ENCODE measurements at places on chromosomes 2 and 18.

DNA sequence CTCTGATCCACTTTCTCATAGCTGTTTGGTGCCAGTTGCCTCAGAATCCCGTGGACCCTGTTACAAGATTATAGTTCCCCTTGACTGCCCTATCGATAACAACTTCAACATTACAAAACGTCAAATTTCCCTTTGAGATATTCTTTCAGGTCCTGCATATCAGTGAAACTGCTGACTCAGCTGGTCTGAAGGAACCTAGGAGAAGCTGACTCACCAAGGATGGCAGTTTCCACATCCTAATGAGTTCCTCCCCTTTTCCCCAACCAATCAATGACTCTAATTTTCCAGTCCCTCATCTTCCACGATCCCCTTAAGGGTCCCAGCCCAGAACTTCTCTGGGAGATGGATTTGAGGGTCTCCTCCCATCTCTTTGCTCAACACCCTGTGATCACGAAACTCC, 27.6 kb upstream of the GNAL start:
- DNase-seq: peak; percentile 12

DNA sequence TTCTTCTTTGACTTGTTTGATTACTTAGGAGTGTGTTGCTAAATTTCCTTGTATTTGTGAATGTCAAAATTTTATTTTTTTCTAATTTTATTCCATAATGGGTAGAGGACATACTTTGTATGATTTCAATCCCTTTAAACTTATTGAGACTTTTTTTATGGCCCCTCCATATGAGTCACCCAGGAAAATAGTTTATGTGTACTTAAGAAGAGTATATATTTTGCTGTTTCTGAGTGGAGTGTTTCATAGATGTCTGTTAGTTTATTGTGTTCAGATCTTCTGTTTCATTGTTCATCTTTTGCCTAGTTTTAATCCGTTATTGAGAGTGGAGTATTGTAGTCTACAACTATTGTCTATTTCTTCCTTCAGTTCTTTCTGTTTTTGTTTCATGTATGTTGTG, 81.9 kb downstream of the EPB41L5 start:
- DNase-seq: no peak

GRCh38 chr18:73006331-73006730, 138.5 kb upstream of the NETO1 start:
- DNase-seq: no peak

DNA sequence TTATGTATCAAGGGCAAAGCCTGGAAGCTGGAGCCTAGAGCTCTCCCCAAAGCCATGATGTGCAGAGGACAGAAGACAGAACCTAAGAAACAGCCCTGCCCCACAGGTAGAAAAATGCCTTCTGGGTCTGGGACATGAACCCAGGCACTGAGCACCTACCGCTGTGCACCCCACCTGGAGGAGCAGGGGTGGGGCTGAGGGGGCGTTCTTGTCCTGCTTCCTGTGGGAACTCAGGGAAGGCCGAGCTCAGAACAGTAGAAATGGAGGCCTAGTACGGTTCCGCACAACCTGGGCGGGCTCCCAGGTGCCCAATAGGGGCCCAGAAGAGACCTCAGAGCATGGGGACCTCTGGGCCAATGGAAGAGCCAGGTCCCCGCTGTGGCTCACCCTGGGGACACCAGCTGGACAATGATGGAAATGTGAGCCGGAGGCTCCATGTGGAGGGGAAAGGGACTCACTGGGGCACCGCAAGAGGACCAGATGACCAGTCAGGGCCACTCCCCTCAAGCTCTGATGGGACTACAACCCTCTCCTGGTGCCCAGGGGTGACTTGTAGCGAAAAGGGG, 3.2 kb downstream of the CRACDL start:
- DNase-seq: no peak

DNA sequence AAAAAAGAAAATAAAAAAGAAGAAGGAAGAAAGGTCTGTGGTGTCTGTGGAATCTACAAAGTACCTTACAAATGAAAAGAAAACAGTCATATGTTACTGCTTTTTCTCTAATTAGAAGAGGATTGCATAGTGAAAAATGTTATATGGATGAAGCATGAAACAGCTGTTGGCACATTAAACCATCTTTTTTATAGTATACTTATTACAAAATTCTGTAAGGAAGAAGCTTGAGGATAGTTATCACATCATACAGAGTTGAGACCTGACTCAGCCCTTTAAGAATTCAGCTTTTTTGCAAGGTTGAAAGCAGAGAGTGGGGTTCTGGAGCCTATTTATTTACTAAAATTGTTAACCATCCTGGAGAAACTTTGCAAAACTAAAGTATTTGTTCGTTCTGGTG, 222.7 kb downstream of the PHLPP1 start:
- peak; percentile 52 for DNase-seq

DNA sequence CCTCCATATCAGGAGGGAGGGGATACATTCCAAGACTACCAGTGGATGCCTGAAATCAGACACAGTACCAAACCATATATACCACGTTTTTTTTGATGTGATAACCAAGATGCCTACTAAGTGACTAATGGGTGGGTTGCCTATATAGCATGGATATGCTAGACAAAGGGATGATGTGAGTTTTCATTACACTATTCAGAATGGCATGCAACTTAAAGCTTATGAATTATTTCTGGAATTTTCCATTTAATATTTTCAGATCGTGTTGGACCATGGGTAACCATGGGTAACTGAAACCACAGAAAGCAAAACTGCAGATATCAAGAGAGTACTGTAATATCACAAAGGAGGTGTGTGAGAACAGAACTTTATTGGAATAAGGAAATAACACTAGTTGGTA, 39.6 kb upstream of the CRACDL start:
- DNase-seq: no peak

DNA sequence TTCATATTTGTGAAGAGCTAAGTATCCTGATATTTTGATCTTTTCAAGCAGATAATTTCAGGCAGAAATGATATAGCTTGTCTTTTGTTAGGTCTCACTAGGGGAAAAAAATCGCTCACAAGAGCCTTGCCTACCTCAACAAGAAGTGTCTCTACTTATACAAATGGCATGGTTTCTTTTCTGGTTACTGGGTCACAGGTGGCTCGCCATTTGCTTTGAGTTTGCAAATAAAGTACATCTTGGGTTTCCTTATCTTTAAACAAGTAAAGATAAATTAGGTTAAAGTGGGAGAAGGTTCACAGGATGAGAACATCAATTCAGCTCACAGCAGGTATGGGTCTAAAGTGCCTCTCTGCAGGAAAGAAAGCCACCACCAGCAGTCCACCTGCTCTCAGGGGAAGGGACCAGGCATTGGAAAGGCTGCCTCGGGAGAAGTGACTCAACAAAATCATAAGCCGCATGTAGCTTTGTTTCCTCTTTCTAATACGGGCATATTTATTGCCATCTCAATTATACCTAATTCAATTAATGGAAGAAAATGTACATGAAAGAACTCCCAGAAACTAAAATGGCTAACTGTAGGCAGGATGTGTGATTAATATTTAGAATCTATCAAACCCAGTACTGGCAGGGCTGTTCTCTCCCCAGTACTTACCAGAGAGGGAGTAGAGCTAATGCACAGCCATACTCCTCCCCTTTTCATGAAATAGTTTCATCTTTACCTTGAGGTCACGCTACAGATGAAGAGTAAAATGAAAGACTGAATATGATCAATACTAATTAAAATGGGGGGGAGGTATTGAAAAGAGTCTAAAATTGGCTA, 28.3 kb downstream of the CDC42EP3 start:
- DNase-seq: no peak

DNA sequence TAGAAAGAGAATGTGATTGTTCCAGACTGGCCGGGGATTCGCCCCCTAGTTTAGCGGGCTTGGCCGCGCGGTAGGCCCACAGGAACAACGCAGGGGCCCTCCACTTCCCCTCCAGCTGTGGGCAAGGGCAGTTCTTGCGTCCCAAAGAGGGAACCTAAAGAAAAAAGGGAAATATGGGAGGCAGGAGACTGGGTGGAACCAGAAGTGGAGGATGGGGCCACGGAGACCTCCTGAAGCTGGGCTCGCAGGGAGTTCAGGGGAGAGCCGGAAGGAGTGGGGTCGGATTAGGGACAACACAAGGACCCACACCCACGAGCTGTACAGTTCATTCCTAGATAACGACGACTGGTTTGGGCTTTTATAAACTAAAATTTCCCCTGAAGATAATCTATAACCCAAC, 18.2 kb downstream of the GNLY start:
- DNase-seq: no peak

DNA sequence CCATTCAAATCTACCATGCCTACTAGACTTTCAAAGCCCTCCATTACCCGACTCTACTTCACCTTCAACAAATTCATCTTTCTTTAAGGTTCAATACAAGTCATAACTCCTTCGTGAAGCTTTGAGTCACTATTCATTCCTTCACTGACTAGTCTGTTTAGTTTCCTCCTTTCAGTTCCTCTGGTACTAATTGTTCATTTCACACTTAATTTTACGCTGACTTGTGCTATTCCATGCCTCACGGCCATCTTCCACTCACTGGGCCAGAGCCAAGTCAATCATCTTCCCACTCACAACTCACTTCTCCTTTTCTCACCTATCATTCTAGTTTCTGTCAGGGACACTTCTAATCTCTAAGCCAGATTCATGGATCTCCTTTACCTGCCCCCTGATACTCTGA, 136.2 kb downstream of the MTX2 start:
- DNase-seq: no peak

DNA sequence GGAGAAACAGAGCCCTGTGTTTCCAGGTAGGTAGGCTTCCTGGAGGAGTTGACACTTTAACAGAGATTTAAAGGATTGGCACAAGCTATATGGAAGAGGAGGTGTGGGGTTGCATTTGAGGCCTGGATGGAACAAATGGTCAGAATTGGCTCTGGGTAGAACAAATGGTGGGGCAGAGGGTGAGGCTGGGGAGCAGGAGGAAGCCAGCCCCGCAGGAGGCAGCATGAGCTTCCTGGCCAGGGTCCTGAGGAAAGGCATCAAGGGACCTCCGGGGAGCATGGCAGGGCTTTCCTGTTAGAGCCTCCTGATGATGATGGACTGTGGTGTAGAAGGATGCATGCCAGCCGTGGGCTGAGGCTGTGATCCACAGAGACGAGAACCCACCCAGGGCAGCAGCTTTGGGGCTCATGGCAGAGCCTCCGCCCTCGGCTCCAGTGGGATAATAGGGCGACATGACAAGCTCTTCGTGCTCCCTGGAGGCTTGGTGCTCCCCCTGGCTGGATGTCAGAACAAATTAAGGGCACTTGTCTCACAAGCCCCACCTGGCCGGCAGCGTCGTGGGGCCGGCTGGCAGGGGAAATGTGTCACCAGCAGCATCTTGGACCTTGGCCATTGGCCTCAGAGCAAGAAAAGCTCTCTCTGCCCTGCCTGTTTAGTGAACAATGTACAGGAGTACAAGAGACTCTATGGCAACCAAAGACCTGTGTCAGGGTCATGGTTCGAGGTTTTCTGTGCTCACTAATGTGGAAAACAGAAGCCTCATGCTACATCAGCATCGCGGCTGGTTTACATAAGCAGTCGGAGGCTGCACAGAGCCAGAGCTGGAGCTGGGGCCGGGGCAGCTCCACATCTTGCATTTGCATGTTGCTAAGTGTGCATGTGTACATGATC, 153.5 kb downstream of the MYCN start:
- no peak for DNase-seq

GRCh38 chr18:35306588-35307250, 16.7 kb upstream of the ZSCAN30 start:
- DNase-seq: no peak

DNA sequence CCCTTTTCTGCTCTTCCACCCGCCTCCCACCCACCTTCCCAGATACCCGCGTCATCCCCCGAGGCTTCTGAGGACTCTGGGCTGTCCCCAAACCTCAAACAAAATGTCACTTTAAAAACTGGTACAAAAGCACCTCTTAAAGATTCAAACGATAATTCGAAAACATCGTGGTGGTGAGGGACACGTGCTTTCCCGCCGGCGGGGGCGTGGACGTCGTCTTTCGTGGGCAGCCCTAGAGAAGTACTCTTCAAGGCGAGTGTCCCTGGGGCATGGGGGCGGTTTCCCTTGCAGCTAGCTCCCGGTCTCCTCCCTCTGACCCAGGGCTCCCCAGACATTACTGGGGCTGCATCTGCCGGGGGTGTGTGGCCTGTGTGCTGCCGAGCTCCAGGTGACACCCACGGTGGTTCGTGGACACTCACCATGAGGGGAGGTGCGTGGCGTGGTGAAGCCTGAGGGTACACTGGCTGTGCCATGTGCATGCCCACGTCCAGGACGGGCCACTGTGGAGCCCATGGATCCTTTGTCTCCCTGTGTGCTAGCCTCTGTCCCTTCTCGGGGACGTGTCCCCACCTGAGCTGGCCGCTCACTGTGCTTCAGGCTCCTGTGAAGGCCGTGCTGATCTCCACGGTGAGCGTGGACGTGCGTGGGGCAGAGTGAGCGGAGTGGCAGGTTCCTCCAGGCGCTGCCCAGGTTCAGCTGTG, 117.8 kb downstream of the NFATC1 start:
- no peak for DNase-seq

DNA sequence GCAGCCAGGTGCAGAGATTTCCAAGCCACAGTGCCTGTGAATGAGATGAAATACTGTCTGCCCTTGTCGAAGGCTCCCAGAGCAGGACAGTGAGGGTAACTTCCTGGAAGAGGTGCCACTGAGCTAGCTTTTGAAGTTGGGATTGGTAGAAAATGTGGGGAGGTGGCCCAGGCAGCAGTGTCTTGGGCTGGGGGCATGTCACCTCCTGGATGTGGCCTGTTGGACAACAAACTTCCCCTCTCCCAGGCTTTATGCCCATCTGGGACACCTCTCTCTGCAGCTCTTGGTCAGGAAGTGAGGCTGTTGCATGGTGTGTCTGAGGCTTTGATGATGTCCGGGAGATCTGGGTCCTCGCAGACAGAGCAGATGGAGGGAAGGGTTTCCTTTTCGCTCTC, 151.4 kb downstream of the DYSF start:
- no peak for DNase-seq

- DNase-seq: peak; percentile 29
Observed at GRCh38 chr2:236969767-236970655, 115.7 kb upstream of the COPS8 start.

- no peak for DNase-seq
Observed at GRCh38 chr2:43058726-43059110, 167.7 kb downstream of the ZFP36L2 start.

DNA sequence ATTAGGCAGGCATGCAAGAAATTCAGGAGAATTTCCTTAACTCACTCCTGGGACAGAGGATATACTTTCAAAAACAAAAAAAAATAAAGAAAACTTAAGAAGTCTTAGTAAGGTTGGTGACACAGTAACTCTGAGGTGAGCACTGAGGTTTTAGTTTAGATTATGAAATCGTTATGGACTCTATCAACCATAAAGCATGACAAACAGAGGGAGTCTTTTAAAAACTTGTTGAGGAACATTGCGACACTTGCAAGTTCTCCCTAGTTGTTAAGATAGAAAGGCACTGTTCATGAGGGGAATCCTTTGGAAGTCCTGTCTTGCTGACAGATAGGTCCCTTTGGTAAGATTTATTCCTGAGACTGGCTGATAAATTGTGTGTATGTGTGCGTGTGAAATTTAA, 194.3 kb upstream of the ERBB4 start:
- no peak for DNase-seq
